ENCODE measurements at places on chromosomes 3 and 15. TPM values are rescaled to one million over a fixed set of nuclear protein-coding genes. Genes with fewer than 3 reads are reported as not detected.

The FGD5 gene
- total RNA-seq = 0.17 TPM

The PXK gene
- total RNA-seq = 38.6 TPM

DNA sequence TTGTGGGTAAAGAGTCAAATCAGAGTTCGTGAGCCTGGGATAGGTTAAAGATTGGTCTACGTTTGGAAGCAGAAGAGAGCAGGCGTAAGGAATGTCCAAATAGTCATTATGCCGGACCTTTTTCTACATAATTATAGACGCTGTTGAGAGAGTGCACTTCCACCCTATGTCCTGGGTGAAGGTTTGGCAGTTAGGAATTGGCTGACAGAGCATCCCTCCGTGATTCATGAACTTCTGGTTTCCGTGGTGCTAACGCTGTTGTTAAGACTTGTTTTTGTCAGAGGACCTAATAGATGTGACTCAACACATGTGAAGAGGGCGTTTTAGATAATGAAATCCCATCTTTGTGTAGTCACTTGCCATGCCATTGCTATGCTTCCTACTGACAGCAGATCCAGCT, 1.1 kb downstream of the EAF1 start:
- H3K4me3 ChIP-seq = peak overlapping the region; percentile 99
- DNase-seq = no peak
- peaks cover 22% of the 10 kb centered on the region for H3K36me3 ChIP-seq
- peak overlapping the region; percentile 96 for H3K27ac ChIP-seq

- H3K36me3 ChIP-seq = no peaks in the 10 kb centered on the region
- H3K27ac ChIP-seq = no peak overlapping the region
- no peaks in the 10 kb centered on the region for H3K27me3 ChIP-seq
These were observed 8.7 kb upstream of the YEATS2 start for GRCh38 chr3:183688874-183689273.

DNA sequence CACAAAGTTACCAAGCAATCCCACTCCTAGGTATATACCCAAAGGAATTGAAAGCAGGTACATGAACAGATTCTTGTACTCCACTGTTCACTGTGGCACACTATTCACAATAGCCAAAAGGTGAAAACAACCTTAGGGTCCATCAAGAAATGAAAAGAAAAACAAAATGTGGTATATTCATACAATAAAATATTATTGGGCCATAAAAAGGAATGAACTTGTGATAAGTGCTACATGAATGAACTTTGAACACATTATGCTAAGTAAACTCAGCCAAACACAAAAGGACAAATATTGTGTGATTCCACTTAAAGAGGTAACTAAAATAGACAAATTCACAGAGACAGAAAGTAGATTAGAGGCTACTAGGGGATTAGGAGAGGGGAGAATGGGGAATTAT, 55.2 kb upstream of the IMPG2 start:
- no peak overlapping the region for H3K27ac ChIP-seq
- no peaks in the 10 kb centered on the region for H3K27me3 ChIP-seq
- no peak for DNase-seq
- peaks cover 30% of the 10 kb centered on the region for H3K36me3 ChIP-seq
- H3K4me1 ChIP-seq = peaks cover 21% of the 10 kb centered on the region

DNA sequence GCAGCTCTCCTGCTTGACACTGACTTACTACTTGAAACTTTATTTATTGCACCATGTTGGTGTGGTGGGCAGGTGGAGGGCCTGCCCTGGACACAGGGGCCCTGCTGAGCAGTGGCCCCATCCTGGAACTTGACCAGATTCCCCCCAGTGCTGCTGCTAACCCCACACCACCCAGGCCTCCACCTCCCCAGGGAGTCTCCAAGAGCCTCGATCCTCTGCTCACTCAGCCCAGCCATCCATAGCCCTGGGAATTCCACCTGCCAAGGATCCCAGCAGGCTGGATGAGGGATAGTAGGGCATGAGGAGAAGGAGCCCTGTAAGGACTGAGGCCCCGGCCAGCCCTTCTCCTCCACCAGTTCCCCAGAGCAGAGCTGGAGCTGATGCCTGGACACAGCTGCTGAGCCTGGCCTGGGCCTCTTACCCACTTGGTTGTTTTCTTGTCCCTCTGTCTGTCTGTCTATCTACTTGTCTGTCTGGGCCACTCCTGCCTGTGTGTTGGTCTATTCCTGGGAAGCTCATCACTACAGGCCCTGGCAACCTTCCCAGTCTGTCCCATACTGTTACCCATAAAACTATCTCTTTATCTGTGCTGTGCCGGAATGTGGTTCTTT, 2.8 kb downstream of the CHAC1 start:
- peak overlapping the region; percentile 47 for H3K27ac ChIP-seq
- no peak overlapping the region for H3K4me3 ChIP-seq
- H3K36me3 ChIP-seq = peaks cover 5% of the 10 kb centered on the region
- DNase-seq = no peak
- H3K27me3 ChIP-seq = no peaks in the 10 kb centered on the region
- H3K4me1 ChIP-seq = peaks cover 32% of the 10 kb centered on the region

The LSAMP gene
- total RNA-seq = not detected

- peaks cover 19% of the 10 kb centered on the region for H3K27me3 ChIP-seq
- DNase-seq = no peak
These were observed 239.7 kb downstream of the RPLP1 start for GRCh38 chr15:69692342-69692741.

DNA sequence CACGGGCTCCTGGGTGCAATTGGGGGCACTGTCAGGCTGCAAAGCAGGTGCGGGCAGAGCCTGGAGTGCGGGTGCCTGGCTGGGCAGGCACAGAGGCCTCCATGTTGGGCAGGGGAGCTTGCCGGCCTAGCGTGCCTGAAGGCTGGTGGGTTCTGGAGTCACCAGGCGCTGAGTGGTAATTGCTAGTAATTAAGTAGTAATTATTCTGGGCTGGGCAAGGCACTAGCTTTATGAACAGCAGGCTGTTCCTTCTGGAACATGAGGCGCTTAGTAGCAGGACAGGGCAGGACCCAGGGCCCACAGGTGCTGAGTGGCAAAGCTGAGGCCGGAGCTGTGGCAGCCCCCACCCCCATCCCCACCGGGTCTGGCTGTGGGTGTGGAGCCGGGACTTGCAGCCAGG, 25.3 kb downstream of the PLXNA1 start:
- no peaks in the 10 kb centered on the region for H3K27me3 ChIP-seq
- no peak for DNase-seq
- H3K4me3 ChIP-seq = no peak overlapping the region
- H3K36me3 ChIP-seq = no peaks in the 10 kb centered on the region
- H3K27ac ChIP-seq = no peak overlapping the region

DNA sequence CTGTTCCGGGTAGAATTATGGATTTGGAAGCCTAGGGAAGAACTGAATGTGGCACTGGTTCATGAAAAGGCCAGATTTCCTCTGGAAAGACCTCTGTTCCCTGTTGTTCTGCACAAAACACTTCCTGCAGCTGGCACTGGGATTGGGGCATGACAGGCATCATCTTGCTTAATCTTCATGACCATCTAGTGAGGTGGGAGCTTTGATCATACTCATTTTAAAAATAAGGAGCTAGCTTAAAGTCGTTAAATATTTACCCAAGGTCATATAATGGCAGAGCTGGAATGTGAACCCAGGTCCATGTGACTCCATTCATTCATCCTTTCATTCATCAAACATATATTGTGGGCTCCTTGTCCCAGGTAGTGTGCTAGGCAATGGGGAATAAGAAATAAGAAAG, 40.4 kb downstream of the EBLN2 start:
- H3K27ac ChIP-seq = no peak overlapping the region
- H3K36me3 ChIP-seq = no peaks in the 10 kb centered on the region
- DNase-seq = no peak
- no peaks in the 10 kb centered on the region for H3K27me3 ChIP-seq

The IGSF11 gene
- total RNA-seq = 1.9 TPM

GRCh38 chr15:52337198-52337853, 41.7 kb upstream of the MYO5C start:
- H3K27ac ChIP-seq = no peak overlapping the region
- DNase-seq = no peak
- H3K27me3 ChIP-seq = no peaks in the 10 kb centered on the region
- H3K36me3 ChIP-seq = peaks cover 9% of the 10 kb centered on the region
- H3K4me1 ChIP-seq = peaks cover 19% of the 10 kb centered on the region

GRCh38 chr3:4794331-4794730, 184.9 kb upstream of the BHLHE40 start:
- H3K4me1 ChIP-seq = no peaks in the 10 kb centered on the region
- no peak for DNase-seq
- peaks cover 93% of the 10 kb centered on the region for H3K36me3 ChIP-seq
- H3K27ac ChIP-seq = no peak overlapping the region

- peak overlapping the region; percentile 85 for H3K4me3 ChIP-seq
- H3K27me3 ChIP-seq = peaks cover 3% of the 10 kb centered on the region
- H3K27ac ChIP-seq = peak overlapping the region; percentile 97
- DNase-seq = peak; percentile 60
- H3K4me1 ChIP-seq = peaks cover 14% of the 10 kb centered on the region
- H3K36me3 ChIP-seq = peaks cover 5% of the 10 kb centered on the region
These were observed 768 bp downstream of the UBXN7 start for GRCh38 chr3:196431181-196432136.

DNA sequence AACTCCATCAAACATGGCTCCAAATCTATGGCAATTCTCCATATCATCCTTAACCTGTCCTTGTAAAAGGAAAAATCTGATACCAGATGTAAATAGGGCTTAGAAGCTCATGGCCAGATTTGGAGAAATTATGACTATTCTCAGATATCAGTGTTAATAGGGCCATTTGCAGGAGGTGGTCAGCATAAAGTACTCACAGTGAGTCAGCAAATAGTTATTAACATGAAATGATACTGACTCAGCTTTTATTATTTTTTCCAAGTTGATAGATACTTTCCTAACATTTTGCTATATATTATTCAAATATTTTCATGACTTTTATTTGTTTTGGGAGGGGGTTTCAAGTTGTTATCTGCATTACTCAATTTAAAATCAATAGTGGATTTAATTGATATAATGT, 255.8 kb downstream of the MFSD1 start:
- H3K27ac ChIP-seq = no peak overlapping the region
- no peaks in the 10 kb centered on the region for H3K27me3 ChIP-seq
- no peaks in the 10 kb centered on the region for H3K36me3 ChIP-seq

GRCh38 chr15:48627260-48627940, 18.1 kb downstream of the FBN1 start:
- DNase-seq = no peak
- H3K36me3 ChIP-seq = no peaks in the 10 kb centered on the region
- peaks cover 11% of the 10 kb centered on the region for H3K27me3 ChIP-seq
- no peak overlapping the region for H3K4me3 ChIP-seq
- H3K4me1 ChIP-seq = no peaks in the 10 kb centered on the region

DNA sequence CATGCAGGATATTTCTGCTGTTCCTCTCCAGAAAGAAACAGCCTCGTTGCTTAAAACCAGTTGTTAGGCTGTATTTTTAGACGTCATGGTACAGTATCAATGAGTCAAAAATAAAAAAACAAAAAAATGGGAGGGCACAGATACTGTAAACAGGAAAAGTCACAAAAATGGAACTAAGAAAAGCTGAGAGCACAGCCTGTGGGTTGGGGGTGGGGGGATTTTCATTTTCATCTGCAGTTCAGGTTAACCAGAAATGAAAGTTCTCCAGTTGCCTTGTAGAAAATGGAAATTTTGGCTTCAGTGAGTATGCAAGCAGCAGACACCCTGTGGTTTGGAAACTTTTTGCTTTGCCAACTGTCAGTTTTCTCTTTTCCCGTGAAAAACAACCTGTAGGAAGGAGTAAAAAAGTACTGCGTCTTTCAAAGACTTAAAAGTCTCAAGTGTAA, 59.0 kb downstream of the FRMD4B start:
- H3K27ac ChIP-seq = peak overlapping the region; percentile 89
- H3K36me3 ChIP-seq = no peaks in the 10 kb centered on the region
- no peak for DNase-seq
- no peaks in the 10 kb centered on the region for H3K27me3 ChIP-seq
- H3K4me1 ChIP-seq = peaks cover 26% of the 10 kb centered on the region
- H3K4me3 ChIP-seq = peak overlapping the region; percentile 80

DNA sequence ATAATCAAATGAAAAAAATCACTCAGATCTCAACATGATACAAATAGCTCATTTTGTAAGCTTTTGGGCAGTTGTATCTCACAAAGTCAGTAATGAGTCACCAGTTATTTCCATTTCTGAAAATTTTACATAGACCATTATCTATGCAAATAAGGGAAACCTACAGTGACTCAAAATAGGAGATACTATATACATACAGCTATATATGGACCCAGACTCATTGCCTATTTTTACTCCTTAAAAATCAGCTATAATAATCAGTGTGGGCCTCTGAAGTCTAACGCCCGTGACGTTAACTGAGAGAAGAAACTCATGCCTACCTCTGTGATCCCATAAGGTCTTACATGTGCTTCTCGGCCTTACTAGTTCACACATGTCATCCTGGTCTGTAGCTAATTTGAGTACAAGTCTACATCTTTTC, 31.6 kb downstream of the LRIG1 start:
- no peak overlapping the region for H3K4me3 ChIP-seq
- H3K27ac ChIP-seq = no peak overlapping the region
- H3K4me1 ChIP-seq = peaks cover 25% of the 10 kb centered on the region
- H3K27me3 ChIP-seq = peaks cover 5% of the 10 kb centered on the region
- H3K36me3 ChIP-seq = peaks cover 2% of the 10 kb centered on the region

The CHRM5 gene
- total RNA-seq = not detected

GRCh38 chr3:8733332-8734094, at the start of gene CAV3:
TSS of gene CAV3 (plus strand) at chr3:8733802. CDS start at chr3:8733877, 75 bp downstream.
- no peak within 1 kb of the TSS for H3K27ac ChIP-seq
- no peak within 1 kb of the TSS for H3K4me3 ChIP-seq
- H3K27me3 ChIP-seq = peaks cover 6% of the 10 kb centered on the region
- H3K36me3 ChIP-seq = no peaks in the 10 kb centered on the region
- DNase-seq = no peak

The ST8SIA2 gene
- total RNA-seq = not detected

Data from activated naive CD8-positive, alpha-beta T cell treated with anti-CD3 and anti-CD28 coated beads, Interleukin-2, amount 10 ng/mL, durations not matched to agents 7 days and 5 days (primary cell).